ENCODE measurements at places on chromosomes 5 and 9.

DNA sequence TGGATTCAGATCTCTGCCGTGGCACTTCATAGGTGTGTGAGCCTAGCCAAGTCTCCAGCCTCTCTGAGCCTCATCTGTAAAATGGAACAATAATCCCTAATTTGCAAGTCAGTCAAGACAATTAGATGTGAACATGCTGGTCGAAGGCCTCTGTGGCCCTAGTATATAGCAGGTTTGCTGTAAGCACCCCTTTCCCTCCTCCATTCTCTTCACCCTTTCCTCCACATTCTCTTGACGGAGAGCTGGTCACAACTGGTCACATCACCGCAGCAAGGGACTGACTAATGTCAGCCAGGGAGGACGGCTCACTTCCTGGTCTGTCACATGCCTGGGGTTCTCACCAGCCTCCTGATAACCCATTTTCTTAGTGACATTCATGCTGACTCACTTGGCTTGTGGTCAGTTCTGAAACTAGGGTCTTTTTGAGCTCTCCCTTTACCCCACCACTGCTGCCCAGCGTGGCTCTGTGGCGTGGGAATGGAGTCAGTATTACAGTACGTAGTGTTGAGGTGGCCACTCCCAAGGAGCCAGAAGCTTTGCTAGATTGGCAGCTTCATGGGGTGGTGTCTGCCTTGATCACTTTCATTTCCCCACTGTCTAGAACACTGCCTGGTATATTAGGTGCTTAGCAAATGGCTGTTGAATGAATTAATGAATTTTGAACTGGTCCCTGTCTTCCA is 47.8 kb downstream of the ERGIC1 start:
- DNase-seq = no peak

- no peak for DNase-seq
Observed at GRCh38 chr9:135907006-135907430, 328 bp downstream of the CAMSAP1 start.

DNA sequence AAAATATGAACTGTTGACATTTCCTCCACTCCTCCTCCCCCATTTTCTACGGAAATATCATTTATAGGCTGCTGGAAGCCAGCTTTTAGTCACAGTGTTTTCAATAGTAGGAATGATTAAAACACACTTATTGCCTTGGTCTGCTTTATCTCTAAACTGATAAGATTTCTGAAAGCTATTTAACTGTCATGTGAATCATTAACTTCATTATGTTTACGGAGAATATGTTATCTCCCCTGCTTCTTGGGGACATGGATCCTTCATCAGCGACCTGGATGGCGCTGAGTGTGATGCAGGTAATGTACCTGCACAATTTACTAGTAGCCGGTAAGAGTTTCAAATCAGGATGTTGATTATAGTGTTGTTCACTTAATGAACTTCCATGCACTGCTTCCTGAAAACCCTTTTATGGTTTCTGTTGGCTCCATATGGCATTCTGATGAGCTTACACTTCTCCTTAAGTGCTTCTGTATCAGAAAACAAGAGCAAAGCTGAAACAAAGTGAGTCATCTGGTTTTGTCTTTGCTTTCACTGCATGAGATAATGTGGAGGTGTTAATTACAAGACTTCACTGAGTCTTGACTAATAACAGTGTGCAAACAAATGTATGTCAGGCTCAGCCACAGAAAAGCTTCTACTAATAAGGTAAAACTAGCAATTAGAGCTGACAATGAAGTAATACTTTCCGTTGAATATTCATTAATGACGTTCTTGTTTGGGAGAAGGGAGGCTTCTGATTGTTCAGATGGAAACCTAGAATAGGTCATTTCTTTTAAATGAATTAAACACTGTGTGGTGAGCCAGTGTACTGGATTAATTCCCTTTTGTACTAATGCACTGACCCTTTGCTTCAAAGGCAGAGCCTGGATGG is 162.4 kb upstream of the ZNF608 start:
- DNase-seq = no peak

- DNase-seq = no peak
Observed at GRCh38 chr5:167244583-167244982, 1046.9 kb upstream of the WWC1 start.

GRCh38 chr9:120625222-120625621 is 45.3 kb upstream of the CDK5RAP2 start:
- no peak for DNase-seq

DNA sequence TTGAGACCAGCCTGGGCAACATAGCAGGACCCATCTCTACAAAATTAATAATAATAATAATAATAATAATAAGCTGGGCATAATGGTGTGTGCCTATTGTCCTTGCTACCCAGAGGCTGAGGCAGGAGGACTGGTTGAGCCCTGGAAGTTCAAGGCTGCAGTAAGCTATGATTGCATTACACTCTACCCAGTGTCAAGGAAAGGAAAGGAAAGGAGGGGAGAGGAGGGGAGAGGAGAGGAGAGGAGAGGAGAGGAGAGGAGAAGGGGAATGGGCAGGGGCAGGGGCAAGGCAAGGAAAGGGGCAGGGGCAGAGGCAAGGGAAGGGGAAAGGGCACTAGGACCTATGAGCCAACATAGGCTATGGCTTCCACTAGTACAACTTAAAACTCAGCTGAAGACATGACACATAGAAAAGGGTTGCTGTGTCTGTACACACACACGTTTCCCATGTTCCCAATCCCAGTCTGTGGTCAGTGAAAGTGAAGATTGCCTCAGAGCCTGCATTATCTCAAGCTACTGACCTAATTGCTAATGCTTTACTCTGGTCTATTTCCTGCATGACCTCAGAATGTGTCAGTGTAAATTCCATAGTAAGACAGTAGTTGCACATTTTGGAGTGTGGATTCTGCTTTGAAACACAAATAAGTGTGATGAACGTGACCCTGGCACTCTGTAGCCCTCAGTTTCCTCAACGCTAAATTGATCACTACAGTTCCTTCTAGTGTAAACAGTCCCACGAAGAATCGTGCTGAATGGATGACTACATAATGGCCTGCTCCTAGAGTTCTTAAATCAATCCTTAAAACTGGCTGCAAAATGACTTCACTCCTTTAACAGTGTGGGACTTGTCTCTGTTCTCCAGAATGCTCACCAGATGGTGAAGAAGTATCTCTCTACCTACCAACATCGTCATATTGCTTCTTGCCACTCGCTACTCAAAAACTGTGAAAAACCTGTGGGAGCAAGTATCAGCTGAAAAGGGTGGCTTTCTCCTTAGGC is 497.0 kb downstream of the RAB3C start:
- DNase-seq = no peak

DNA sequence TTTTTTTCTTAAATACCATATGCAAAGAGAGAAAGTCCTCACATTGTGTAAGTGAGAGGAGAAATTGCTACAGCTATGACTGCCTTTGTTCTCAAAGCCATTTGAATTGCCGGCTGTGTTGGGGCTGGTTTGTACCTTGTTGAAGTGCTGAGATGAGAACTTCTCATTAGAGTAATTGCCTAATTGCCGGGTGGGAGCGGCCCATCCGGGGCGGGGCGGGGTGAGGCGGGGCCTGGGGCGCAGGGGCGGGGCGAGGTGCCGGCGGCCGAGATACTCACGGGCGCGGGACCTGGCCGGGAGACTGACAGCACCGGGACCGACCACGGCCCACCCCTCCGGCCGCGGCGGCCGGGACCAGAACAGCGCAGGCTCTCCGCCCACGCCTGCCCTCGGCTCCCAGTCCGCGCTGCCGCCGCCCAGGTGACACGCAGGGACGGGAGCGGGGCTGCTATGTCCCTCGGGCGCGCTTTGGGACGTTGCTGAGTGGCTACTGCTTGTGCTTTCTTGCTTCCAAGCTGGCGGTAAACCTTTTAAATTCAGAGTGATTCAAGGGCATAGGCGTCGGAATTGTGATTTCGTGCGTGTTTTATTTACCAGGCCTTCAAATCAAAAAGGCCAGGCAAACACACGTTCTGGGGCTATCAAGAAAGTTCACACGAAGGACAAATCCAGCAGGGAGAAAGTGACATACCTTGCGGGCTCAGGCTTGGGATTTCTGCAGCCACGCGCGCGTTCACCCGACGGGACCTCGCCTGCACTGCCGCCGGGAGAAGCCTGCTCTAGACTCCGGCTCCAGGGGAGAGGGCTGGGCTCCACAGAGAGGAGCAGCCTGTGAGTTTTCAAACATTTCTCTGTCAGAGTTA is 269.1 kb downstream of the FANCC start:
- DNase-seq = peak; percentile 54

- DNase-seq = no peak
Observed at GRCh38 chr9:137163365-137163715, 6.5 kb downstream of the LRRC26 start.

DNA sequence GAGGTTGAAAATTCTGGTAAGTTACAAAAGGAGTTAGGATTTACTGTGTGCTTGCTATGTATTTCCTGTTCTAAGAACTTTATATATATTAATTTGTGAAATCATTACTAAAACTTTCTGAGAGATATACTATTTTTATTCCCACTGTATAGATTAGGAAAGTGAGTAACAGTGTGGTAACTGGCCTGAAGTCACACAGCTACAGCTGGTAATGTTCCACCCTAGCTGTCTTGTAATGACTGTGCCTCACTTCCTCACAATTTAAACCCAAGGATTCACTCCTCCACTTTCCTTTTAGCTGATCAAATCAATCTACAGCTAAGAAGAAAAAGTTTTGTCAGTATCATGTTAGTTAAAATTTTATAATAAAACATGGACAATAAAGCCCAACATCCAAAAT is 278.8 kb downstream of the GAS1 start:
- no peak for DNase-seq

- no peak for DNase-seq
Observed at GRCh38 chr9:91905991-91906469, 44.0 kb downstream of the ROR2 start.

GRCh38 chr5:37543216-37543615 is 164.1 kb downstream of the WDR70 start:
- no peak for DNase-seq

- no peak for DNase-seq
Observed at GRCh38 chr9:125885405-125886034, 138.3 kb downstream of the PBX3 start.

DNA sequence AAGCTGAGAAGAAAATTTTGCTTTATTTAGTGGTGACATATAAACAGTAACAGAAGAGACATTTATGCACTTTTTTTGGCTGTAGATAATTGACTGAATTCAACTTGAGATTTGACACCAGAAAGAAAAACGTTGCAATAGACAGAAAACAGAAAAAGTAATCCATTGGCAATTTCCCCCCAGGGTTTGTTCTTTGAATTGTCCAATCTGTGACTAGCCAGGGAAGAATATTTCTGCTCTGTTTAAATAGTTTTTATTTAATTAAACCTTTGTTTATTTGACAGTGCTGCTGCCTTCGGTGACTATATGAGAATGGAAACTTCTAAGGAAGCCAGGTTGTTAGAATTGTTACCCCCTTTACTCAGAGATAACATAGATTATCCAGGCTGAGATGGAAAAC is 210.6 kb downstream of the DEPDC1B start:
- no peak for DNase-seq

GRCh38 chr5:179362355-179362754 is 17.1 kb upstream of the ADAMTS2 start:
- no peak for DNase-seq

- no peak for DNase-seq
Observed at GRCh38 chr5:115124741-115125140, 45.0 kb downstream of the TRIM36 start.

- DNase-seq = no peak
Observed at GRCh38 chr9:38074441-38074961, 5.5 kb upstream of the SHB start.

DNA sequence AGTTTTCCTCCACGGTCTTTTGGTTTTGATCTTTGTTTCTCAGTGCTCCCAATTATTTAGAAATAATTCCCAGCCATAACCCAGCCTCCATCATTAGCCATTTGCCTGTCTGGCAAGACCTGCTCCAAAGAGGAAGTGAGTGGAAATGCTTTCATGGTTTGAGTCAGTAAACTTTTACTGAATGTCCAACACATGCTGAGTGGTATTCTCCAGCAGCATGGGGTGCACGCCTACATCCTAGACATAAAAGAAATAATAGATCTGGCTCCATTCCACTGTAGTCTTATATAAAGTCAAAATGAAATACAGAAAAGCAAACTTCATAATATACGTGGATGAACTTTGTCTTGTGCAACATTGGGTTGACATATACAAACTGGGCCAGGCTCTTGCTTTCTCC is 757.2 kb downstream of the TLE1 start:
- DNase-seq = no peak

DNA sequence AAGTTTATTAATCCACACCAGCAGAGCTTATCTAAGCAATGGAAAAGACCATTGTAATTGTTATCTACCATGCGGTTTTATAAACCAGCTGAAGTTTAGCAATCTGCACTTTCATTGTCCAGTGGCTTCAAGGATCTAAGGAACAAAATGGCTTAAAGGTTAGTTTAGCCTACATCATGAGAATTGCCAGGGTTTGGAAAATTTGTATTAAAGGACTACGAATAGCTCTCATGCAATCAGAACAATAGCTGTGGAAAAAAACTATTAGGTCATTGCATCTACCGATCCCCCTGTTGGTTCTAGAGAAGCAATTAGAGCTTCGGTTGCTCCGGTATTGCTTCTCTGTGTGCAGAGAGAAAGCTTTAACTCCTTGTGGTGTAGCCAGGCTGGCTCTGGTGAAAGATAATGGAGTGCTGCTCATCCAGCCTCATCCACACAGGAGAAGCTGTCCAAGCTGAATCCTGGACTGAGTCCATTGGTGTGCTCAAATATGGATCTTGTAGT is 86.3 kb upstream of the SLC12A2 start:
- DNase-seq = peak; percentile 19

GRCh38 chr9:33858423-33858822 is 41.5 kb downstream of the UBE2R2 start:
- no peak for DNase-seq

DNA sequence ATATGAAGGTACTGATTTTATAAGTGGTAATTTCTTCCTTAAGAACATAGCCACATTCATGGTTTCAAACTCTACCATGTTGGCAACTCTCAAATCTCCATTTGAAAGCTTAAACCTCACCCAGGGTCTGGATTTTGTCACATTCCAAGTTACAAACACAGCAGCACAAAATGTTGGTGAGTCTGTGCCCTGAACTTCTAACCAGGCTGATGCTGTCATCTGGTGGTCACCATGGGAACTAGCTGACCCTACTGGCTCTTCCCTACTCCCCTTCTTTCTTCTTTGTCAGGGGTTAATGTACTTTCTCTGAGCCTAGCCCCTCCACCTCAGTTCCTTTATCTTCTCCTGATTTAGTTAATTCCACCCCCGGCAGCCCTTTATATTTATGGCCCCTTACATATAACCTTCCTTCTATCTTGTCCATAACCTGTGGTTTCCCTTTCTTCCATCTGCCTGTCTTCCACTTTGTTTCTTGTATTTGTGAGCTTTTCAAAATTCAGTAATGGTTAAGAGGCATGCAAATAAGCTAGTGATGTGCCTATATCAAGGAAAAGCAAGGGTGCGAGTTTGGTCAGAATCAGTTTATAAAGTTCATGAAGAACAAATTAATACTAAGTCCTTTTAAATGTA is 35.9 kb downstream of the TGFBR1 start:
- peak; percentile 32 for DNase-seq

GRCh38 chr9:125534971-125535701 is 171.9 kb downstream of the MAPKAP1 start:
- no peak for DNase-seq

DNA sequence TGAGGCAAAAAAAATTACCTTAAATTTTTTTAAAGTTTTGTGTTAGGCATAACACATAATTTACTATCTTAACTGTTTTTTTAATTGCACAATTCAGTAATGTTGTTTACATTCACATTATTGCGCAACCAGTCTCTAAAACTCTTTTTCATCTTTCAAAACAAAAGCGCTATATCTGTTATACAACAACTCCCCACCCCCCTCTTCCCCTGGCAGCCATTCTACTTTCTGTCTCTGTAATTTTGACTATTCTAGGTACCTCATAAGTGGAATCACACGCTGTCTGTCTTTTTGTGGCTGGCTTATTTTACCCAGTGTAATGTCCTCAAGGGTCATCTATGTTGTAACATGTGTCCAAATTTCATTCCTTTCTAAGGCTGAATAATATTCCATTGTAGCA is 241.5 kb upstream of the DMRT1 start:
- DNase-seq = no peak
